Esophagus squamous epithelium (tissue), 5 donors: ENCODE measurements at places on chromosomes 2 and 18.

DNA sequence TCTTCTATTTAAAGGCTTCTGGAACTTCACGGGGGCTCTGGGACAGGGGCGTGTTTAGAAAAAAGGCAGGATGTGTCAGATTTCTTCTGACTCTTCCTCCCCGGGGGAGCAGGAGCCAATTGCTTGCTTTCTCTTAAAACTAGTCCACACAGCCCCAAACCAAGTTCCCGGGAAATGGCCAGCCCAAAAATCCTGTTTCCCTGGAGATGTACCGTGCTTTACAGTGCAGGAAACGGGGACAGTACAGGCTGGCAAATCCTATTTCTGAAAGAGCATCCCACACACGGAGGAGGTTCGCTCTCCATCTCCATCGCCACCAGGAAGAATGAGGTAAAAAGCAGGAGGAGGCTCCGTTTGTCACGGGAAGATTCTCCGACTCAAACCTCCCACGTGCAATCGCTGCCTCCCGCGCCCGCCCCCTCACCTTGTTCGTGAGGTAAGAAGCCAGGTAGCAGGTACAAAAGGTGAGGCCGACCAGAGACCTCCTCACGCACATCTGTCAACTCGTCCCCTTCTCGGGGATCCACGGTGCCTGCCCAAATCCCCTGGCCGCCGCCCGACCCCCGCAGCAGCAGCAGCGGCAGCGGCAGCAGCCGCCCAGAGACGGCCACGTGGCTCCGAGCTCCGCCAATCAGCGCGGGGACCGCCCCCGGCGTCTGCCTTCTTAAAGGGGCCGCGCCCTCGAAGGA lies 15.6 kb upstream of the RIOK3 start:
- DNase-seq: no peak

GRCh38 chr18:78856569-78857313 lies 122.9 kb upstream of the SALL3 start:
- DNase-seq: no peak

GRCh38 chr2:15058015-15058720 lies 425.7 kb downstream of the LRATD1 start:
- no peak for DNase-seq

DNA sequence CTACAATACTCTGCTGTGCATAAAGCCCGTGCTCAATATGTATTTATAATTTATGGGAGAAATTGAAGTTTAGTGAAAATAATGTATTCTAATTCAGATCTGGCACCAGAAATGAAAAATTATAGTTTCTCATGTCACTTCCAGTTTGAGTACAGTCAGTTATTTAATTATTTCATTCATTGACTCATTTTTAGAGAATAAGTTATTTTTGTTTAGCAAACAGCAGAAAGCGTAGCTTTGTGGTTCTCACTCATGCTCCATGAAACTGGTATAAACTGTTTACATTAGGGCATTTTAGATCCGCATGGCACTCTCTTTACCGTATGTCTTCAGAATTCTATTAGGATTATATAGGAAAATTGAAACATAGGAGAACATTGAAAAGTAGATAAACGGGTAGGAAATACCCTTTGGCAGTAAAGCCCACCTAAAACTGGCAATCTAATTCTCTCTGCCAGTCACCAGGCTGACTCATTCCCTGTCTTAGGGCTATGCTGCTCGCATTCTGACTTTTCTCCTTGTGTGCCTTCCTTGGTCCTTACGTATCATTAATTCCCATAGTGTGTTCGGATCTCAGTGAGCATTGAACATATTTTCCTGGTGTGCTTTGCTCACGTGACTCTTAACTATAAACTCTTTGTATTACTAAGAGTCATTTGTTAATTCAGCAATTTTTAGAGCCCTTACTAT lies 106.0 kb downstream of the ZNF236 start:
- DNase-seq: no peak

DNA sequence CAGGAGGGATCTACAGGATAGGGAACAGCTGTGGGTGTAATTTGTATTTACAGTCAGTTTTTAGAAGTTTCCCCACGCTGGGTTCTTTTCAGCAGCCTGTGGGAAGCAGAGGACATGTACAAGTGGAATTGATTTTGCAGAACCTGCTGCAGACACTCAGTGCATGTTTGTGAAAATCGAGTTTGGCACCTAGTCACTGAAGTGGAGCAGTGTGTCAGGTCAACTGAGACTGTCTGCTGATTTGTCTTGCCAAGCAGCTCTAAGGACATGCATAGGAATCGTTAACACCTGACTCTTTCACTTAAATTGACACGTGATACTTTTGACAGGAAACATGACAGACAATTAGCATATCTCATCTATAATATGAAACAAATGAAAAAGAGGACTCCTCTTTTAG lies 416.6 kb downstream of the TMX3 start:
- no peak for DNase-seq

- DNase-seq: no peak
These were observed 36.0 kb upstream of the SCN1A start for GRCh38 chr2:166163775-166164174.

DNA sequence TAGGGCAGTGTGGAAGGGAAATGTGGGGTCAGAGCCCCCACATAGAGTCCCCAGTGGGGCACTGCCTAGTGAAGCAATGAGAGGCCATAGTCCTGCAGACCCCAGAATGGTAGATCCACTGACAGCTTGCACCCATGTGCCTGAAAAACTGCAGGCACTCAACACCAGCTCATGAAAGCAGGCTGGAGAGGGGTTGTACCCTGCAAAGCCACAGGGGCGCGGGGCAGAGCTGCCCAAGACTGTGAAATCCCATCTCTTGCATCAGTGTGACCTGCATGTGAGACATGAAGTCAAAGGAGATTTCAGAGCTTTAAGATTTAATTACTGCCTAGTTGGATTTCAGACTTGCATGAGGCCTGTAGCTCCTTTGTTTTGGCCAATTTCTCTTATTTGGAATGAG lies 224.0 kb downstream of the TXNL1 start:
- no peak for DNase-seq

DNA sequence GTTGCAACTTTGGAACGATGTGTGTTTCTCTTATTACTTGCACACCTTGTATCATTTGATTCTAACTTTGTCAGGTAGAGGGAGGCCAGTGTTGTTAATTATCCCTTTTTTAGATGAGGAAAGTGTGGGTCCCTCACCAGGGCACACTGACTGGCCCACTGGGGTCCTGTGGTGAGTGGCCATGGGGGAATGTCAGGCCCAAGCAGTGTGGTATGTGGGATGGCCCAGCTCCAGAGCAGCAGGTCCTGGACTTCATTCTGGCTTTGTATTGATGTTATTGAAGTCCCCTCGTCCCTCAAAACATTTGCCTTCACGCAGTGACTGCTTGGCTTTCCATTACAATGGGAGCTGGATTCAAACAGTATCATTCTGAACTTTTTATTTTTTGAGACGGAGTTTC lies 11.7 kb downstream of the NCK2 start:
- DNase-seq: no peak

- no peak for DNase-seq
These were observed 217.2 kb downstream of the NR4A2 start for GRCh38 chr2:156115338-156115737.

- DNase-seq: no peak
These were observed 94.1 kb upstream of the THOC1 start for GRCh38 chr18:361941-362310.

- DNase-seq: no peak
These were observed 30.8 kb upstream of the ACYP2 start for GRCh38 chr2:54084600-54084999.

GRCh38 chr2:150088538-150088937 lies 398.9 kb downstream of the RND3 start:
- no peak for DNase-seq

DNA sequence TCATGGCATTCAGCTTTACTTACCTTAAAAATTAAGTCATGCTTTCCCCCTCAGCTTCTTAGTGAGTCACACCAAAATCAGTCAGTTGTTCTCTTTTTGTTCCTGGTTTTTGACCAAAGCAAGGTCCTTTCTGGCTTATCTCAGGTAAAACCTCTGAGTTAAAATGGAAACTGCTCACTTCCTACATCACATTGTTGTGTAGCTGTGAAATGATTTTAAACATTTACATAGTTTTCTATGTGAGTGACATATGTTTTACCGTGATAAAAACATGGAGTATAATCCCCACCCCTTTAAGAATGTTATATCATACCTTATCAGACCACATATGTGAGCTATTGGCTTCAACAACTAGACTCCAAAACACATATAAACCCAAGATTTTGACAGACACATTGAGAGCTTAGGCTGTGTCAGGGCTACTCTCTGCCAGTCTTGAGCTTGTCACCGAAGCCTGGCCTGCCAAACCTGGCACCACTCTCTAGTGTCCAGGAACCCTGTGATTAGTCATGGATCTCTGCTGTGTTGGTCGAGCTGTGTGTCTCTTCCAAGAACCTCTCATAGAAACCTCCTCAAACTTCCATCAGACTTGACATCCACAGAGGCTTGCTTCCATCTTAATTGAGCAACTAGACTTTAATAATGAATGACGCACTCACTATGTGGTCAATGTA lies 294.5 kb upstream of the FBXO11 start:
- no peak for DNase-seq

- DNase-seq: no peak
These were observed 81.9 kb downstream of the SLC8A1 start for GRCh38 chr2:40370007-40370395.

DNA sequence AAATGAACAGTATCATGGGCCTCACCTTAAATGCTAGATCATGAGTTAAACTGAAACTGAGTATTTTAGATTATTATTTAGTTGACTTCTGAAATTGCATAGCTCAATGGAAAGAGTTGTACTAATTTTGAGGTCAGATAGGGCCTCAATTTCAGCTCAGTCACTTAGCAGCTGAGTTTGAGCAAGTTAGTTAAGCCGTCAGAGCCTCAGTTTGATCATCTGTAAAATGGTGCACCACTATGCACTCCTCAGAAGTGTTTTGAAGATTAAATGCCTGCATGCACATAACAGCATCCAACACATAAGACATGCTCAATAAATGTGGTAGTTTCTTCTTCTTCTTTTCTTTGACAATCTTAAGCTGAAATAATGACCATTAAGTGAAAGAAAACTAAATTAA lies 38.2 kb upstream of the ASNSD1 start:
- DNase-seq: no peak

GRCh38 chr2:11669454-11670291 lies at the start of gene NTSR2:
NTSR2 (minus strand) TSS chr2:11670195; CDS start chr2:11670129, 66 bp downstream.
- no peak for DNase-seq

DNA sequence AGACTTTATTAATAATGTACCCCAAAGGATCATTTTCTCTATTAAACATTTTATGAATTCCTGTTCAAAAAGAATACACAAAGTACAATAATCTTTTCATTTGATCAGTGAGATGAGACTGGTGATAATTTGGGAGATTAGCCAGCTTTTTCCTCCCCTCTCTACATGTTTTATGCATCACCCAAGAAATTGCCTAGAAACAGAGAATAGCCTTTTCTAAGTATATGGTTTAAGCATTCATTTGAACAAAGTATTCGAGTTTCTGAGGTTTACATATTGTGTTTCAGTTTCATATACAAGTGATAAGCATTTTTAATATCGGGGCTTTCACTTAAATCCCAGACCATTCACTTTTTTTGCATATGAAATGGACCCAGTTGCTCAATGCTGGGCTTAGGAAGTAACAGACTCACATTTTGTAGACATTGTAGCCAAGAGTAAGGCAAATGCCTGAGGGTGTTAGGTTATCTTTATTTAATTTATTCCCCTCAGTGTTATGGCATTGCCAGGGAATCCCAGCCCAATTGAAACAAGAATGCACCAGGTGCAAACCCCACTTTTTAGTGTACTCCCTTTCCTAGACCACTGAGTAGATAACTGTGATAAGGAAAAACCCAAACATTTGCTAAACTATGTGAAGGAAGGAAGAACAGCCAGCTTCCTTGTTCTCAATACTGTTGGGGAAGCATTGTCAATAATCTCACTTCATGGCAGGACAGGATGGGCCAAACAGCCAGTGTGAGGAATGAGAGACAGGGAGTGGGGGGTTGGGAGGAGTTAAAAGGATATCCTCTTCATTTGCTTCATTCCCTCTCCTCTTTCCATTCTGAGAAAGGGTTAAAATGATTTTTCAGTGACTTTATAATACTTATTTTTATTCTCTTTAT lies 3.5 kb downstream of the CPO start:
- no peak for DNase-seq
